ENCODE measurements at places on chromosomes 7 and 10.

GRCh38 chr10:111017098-111017497 is 59.7 kb upstream of the ADRA2A start:
- DNase-seq: no peak

DNA sequence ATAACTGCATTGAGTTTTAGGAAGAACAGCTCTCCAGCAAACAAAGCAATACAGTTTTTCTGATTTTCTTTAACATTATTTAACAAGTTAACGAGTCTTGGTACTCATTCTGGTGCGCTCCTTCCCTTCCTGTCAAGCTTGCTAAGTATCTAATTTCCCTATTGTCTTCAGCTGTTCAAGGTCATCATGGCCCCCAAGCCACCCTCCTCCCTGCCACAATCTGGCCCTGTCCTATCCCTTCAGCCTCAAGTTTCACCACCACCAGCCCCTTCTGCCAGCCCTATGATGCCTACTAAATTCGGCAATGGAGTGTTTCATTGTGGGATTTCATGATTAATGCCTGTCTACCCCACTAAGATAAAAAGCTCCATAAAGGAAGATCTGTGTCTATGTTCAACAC is 121.0 kb downstream of the SORCS1 start:
- DNase-seq: no peak

GRCh38 chr7:66047426-66047825 is 28.2 kb upstream of the ASL start:
- DNase-seq: no peak

DNA sequence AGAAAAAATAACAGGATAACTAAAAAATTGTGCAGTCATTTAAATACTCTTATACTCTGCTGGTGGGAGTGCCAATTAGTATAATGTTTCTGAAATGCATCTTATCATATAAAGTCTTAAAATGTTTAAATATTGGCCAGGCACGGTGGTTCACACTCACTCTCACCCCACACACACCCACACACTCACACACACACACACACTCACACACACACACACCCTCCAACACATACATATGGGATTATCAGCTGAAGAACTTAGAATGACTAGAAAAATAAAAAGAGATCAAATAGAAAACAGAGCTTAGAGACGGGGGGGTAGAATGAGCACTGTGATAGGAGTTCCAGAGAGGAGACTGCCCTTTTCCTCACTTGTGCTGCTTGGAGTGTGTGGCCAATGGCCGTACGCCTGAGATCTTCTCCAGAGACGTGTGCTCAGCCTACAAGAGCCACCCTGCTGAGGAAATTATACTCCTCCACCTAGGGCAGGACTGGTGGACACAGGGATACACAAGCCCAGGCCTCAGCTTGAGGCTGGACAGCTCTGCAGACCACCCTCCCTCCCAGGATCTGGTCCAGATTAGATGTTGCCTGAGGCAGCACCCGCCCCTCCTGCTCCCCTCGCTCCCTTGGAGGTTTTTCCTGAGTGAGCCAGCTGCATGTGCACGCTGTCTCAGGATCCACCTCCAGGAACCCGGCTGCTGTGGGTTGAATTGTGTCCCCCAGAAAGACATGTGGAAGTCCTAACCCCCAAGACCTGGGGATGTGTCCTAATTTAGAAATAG is 26.5 kb upstream of the PRKAG2 start:
- no peak for DNase-seq

- no peak for DNase-seq
Observed at GRCh38 chr7:155369766-155370165, 72.1 kb downstream of the INSIG1 start.

- no peak for DNase-seq
Observed at GRCh38 chr10:59575269-59575668, 134.4 kb downstream of the SLC16A9 start.

GRCh38 chr10:126247446-126247975 is 140.8 kb downstream of the ADAM12 start:
- no peak for DNase-seq

GRCh38 chr7:47103498-47104205 is 478.3 kb downstream of the TNS3 start:
- DNase-seq: no peak

DNA sequence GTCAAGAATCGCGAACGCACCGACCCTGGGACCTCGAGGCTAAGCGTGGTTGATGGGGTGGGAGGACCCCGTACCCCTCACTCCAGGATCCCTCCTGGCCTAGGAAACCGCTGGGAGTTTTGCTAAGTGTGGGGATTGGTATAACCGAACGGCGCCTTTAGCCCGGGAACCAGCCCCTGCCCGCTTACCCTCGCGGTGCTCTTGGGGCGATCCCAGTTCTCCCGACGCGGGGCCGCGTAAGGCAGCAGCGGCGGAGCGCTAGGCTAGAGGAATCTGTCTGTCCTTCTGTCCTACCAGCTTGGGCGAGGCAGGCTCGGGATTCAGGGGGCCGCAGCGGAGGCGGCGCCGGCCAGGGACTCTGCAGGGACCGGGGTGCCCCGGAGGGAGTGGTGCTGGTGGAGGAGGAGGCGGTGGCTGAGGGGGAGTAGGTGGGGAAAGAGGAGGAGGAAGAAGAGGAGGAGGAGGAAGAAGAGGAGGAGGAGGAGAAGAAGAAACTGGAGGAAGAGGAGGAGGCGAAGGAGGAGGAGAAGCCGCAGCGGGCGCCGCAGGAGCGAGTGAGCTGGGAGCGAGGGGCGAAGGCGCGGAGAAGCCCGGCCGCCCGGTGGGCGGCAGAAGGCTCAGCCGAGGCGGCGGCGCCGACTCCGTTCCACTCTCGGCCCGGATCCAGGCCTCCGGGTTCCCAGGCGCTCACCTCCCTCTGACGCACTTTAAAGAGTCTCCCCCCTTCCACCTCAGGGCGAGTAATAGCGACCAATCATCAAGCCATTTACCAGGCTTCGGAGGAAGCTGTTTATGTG is 439 bp upstream of the EMX2 start:
- no peak for DNase-seq

DNA sequence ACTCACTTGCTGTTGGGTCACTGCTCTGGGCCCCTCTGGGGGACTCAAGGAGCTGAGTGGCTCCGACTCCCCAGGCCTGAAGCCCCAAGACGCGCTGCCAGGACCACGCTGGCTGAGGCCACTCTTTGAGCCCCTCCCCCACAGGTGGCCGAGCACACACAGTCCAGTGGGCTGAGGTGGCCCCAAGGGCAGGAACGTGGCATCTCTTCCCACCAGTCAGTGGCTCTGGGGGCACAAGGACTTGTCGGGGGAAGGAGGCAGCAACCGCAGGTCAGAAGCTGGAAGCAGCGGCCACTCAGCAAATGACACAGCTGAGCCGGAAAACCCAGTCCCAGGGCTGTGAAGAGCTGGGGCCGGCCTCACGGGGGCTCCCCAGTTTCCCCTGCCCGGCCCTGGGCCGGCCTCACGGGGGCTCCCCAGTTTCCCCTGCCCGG is 24.1 kb downstream of the GRIFIN start:
- DNase-seq: no peak

- no peak for DNase-seq
Observed at GRCh38 chr7:21526007-21526406, 16.8 kb upstream of the DNAH11 start.

- no peak for DNase-seq
Observed at GRCh38 chr10:6119423-6119822, 30.6 kb downstream of the RBM17 start.

GRCh38 chr7:48087349-48087748 is 1.7 kb upstream of the UPP1 start:
- no peak for DNase-seq

DNA sequence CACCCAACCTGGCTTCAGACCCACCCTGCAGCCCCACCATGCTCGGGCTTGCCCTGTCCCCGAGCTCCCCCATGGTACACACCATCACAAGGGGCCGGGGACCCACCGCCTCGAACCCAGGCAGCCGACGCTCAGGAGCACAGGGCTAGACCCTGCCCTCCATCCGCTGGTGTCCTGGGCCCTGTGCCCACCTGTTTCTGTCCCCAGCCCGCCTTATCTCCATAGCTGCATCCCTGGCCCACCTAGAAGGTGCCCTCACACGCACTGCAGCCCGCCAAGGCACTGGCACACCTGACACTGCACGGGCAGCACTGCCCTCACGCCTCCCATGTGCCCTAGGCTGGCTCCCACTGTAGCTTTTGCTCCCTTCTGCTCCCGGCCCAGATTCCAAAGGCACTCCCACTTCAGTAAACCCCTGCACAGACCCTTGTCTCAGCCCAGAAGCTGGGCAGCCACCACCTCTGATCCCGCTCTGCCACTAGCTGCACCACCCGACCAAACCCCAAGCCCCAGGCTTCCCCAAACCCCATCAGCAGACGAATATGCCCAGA is 17.1 kb downstream of the YKT6 start:
- no peak for DNase-seq

DNA sequence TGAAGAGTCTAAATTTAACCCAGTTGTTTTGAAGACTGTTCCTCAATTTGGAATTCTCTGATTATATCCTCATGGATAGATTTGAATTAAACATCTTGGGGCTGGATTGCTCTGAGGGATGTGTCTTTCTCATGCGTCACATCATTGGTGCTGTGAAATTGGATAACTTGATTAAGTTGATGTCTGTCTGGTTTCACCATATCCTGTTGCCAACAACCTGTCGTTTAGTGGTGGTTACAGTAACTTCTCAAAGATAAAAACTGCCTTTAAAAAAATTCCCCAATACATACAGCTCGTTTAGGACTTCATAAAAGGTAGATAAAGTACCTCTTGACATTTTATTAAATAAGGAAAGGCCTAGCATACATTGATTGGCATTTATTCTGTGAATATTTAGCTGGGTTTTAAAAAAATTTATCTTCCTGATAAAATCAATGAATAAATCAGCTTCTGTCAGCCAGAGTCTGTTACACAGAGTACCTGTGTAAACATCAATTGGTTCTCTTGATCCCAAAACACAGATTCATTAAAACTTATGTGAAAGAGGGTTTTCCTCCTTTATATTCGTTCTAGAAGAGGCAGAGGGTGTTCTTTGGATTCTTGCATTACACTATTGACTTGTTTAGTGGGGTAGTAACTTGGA is 10.5 kb downstream of the CRCP start:
- no peak for DNase-seq

GRCh38 chr7:35537067-35538023 is 157.6 kb downstream of the HERPUD2 start:
- DNase-seq: peak; percentile 65

DNA sequence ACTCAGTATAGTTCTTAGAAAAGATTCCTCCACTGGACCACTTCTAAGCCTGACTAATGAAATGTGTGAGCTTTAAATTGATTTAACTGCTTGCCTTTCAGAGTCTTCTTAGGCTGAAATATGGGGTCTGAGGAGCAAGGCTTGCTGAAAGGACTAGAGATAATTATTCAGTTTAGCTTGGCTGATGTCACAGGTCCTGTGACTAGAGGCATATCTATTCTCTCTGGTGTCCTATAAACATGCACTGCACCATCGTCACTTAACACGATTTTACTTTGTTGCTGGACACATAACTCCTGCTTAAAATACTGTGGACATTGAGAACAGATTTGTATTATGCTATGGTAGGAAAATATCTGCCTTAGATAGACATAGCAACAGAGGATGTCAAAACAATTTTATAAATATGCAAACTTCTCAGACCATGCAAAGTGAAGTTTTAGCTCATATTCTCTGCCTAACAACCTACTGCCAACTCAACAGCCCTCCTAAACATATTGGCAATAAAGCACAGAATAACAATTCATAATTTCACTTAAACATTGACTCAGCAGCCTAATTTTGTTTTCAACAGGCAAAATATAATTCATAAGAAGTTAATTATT is 80.2 kb downstream of the RNF133 start:
- no peak for DNase-seq

DNA sequence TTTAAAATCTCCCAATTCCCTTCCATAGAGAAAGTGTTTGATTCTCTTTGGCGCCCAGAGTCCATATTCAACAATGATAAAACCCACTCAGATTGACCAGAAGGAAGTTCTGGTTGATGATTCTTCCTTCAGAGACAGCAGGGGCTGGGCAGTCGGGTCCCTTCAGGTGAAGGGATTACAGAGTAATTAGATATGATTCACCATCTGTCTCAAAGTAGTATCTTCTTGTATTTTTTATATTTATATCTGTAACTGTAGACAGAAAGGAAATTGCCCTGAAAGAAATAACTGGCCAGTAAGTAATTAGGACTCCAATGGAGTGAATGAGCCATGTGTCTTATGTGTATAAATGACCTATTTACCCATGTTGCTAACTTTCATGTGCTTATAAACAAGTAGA is 156.0 kb downstream of the PLCE1 start:
- no peak for DNase-seq

DNA sequence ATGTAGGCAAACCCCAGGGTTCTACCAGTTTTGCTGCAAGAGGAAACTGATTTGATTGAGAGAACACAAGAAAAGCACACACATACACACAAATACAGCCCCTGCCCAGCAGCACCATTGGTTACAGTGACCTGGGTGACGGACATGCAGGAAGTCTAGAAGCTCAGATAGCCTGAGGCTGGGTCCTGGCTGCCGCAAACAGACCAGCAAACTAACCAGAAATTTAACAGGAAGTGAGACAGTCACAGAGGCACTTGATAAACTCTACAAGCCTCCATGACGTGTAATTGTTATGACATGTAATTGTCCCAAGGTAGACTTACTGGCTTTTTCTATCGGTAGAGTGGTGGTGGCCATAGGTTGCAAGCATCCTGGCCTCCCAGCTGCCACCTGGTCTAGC is 58.9 kb downstream of the PRKAR2B start:
- DNase-seq: no peak

GRCh38 chr10:108375691-108376090 is 1211.2 kb upstream of the SORCS1 start:
- DNase-seq: no peak

- DNase-seq: no peak
Observed at GRCh38 chr10:110059925-110060324, 52.1 kb downstream of the ADD3 start.

DNA sequence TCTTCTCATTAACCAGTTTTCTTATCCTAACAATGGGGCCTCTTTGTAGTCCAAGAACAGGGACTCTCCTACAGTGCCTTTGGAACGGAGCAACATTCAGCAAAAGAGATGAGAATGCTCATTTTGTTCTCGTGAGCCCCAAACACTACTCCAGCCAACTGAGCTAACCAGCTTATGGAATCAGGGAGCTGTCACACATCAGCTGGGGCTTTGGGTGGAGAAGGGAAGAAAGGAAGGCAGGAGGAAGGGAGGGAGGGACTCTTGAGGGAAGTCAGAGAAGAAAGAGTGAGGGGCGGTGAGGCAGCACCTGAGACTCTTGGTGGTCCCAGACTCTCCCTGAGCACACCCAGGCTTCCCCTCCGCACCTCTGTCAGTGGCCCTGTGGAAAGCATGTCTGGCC is 123.1 kb downstream of the CLEC2L start:
- no peak for DNase-seq

DNA sequence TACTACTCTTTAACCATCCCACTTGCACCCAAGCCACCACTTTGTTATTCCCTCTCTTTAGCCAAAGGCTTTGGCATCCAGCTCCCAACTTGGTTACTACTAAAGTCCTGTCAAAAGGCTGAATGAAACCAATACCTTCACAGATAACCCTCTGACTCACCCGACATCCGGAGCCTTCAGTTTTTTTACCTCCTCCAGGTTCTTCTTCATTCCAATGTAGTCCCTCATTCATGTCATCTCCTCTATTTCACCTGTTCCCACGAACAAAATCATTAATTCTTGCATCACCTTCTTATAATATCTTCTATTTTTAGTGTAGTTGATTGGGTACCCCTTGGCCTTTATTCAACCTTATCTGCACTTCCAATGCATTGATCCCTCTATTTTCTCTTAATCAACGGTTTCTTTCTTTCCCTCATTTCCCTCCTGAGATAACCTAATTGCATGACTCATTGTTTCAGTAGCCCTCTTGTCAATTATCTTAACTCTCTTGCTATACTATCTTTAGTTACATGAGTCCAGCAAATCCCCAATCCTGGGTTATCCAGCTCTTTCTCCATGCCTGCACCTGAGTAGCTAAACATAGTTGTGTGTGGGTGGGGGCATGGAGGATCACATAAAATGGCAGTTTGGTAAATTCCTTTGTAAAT is 87.2 kb upstream of the COL1A2 start:
- DNase-seq: no peak
